Body of pancreas (tissue), 4 donors: ENCODE measurements at places on chromosomes 12 and 14. TPM values are rescaled to one million over a fixed set of nuclear protein-coding genes. Genes with fewer than 3 reads are reported as not detected.

- H3K27ac ChIP-seq = no peak overlapping the region
- no peaks in the 10 kb centered on the region for H3K27me3 ChIP-seq
- DNase-seq = no peak
- no peaks in the 10 kb centered on the region for H3K36me3 ChIP-seq
Observed at GRCh38 chr12:68359674-68360073, 27.5 kb upstream of the MDM1 start.

- no peak overlapping the region for H3K27ac ChIP-seq
- no peak overlapping the region for H3K4me3 ChIP-seq
- H3K36me3 ChIP-seq = no peaks in the 10 kb centered on the region
- DNase-seq = no peak
- no peaks in the 10 kb centered on the region for H3K4me1 ChIP-seq
Observed at GRCh38 chr12:81585787-81586186, 173.4 kb downstream of the PPFIA2 start.

DNA sequence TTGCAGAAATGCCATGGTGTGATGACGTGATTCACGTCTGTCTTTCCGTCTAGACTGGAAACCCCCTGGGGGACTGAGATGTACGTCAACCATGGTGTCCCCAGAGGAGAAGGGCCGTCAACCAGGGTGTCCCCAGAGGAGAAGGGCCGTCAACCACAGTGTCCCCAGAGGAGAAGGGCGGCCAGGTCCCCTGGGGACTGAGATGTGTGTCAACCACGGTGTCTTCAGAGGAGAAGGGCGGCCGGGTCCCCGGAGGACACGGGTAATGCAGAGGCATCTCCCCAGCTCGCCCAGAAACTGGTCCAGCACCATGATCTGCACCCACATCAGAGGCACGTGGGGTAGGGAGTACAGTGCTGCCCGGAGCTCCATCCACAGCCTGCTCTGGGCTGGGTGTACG is 30.6 kb upstream of the GALNT9 start:
- no peaks in the 10 kb centered on the region for H3K27me3 ChIP-seq
- H3K36me3 ChIP-seq = no peaks in the 10 kb centered on the region
- H3K27ac ChIP-seq = no peak overlapping the region
- H3K4me1 ChIP-seq = no peaks in the 10 kb centered on the region
- H3K4me3 ChIP-seq = no peak overlapping the region
- DNase-seq = no peak

DNA sequence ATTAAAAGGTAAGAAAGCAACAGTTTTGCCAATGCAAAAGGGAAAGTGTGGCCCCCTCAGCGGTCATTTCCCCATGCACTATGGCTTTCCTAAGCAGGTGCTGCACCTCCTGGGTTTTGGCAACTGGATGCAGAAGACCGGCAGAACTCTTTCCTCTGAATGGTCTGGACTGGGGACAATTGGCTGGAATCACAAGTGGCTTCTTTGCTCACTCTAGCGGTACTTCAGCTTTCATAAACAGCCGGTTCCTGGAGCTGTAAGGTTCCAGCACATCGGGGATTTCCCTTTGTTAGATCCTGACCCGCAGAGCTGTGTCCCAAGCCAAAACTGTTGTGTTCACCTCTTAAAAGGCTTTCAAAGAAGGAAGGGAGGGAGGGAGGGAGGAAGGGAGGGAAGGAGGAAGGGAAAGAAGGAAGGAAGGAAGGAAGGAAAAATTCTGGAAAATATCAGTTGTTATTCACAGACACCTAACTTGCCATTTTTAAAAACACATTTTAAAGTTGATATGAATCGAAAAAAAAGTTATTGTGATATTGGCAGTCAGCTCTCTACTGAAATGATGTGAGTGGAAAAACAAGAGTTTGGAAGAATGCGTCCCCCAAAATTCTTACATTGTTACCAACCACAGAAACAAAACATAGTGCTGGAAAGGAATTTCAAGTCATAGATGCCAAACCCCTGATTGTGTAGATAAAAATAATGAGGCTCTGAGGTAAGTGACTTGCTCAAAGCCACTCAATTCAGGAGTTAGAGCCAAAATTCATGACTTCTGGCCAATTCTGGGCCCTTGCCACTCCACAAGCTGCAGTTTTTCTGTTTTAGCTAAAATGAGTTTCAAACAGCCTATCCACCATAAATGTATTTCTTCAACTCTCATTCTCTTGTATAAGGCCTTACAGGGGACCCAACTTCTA is 220.6 kb upstream of the HMGA2 start:
- H3K4me1 ChIP-seq = peaks cover 12% of the 10 kb centered on the region
- no peaks in the 10 kb centered on the region for H3K27me3 ChIP-seq
- no peak overlapping the region for H3K4me3 ChIP-seq

- H3K27ac ChIP-seq = no peak overlapping the region
- no peak overlapping the region for H3K4me3 ChIP-seq
- no peaks in the 10 kb centered on the region for H3K36me3 ChIP-seq
- DNase-seq = no peak
Observed at GRCh38 chr14:33516898-33517436, 433.9 kb downstream of the EGLN3 start.

GRCh38 chr14:59534361-59534987 is 42.1 kb downstream of the CCDC175 start:
- no peak overlapping the region for H3K4me3 ChIP-seq
- no peak for DNase-seq
- H3K27ac ChIP-seq = no peak overlapping the region

ADCK1 gene
- 2.6 TPM for total RNA-seq
